ENCODE measurements at places on chromosomes 11 and 22.

DNA sequence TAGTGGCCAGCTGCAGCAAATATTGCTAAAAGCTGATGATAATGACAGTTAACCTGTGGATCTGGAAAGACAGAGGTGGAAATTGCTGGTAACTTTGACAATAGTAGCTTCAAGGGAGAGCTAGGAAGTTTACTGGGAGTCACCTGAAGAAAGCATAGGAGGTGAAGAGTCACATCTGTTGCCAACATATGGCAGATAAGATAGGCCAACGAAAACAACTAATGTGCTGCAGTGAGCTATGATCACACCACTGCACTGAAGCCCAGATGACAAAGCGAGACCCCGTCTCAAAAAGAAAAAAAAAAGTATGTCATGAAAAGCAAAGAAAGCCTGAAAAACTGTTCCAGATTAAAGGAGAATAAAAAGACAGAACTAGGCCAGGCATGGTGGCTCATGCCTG, 4.3 kb upstream of the PRDM10 start:
- no peak for DNase-seq

- DNase-seq: no peak
These were observed 130.0 kb downstream of the PARVA start for GRCh38 chr11:12507391-12507790.

DNA sequence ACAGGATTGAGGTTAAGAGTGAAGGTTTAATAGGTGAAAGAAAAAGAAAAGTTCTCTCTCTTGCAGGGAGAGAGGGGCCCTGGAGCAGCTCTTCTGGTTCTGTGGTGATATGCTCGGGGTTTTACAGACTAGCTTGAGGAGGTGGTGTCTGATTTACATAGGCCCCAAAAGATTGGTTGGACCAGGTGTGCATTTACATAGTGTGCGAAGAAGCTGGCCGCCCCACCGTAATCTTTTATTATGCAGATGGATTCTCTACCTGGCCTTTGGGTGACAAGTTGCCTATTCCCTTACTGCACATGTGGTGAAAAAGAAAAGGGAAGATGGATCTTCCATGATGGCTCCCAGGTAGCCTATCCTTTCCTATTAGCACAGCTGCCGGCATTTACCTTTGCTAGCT, 219.9 kb upstream of the GRIA4 start:
- DNase-seq: no peak

DNA sequence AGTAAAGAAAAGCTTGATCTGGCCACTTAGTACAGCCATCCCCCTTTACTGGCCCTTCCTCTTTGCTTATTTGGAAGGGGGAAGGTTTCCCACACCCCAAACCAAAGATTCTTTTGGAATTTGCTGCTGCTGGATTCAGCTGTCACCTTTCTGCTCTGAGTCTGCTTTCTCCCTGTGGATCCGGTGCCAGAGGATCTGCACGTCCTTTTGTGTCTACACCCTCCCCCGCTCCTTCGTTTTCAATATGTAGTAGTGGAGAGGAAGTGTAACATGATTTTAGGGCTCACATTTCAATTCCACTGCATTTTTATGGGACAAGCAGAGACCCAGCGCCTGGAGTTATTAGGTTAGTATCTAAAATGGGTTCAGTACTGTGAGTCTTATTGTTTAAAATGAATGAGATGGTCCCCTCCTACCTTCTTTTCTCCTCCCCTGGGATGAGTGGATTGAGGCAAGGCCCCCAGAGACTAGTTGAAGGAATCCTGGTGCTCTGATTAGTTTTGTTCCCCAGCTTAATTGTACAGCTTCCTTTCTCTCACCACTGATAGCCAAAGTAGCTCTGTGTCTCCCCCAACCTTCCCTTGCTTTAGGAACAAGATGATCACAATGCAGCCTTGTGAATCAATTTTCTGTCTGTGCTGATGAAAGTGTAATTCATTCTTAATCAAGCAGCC, 30.5 kb upstream of the CABP7 start:
- DNase-seq: no peak

GRCh38 chr11:83827940-83828554, 541.9 kb upstream of the CCDC90B start:
- no peak for DNase-seq

DNA sequence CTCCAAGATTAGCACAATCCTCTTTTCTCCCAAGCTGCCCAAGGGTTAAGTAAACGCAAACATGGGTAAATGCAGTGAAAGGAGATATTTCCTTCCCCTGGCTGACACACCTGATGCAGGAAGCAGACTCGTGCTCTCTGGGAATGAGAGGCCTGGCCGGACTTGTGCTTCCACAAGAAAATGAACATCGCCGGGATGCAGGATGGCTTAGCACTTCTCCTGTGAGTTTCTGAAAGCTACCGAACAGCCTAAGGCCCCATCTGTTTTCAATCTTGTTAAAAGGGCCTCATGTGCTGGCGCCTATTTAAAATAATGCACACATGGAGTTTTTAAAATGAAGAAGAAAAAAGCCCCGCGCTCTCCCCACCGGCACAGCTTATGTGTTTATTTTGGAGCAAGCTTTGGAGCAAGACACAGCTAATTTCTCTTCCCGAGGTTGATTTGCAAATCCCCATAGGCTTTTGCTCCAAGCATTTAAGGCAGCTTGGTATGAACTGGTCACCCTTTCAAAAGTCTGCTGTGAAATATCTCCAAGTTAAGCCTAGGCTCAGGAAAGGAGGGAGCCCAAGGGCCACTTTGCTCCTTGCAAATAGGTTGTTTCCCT, 100.9 kb downstream of the SYN3 start:
- DNase-seq: no peak

DNA sequence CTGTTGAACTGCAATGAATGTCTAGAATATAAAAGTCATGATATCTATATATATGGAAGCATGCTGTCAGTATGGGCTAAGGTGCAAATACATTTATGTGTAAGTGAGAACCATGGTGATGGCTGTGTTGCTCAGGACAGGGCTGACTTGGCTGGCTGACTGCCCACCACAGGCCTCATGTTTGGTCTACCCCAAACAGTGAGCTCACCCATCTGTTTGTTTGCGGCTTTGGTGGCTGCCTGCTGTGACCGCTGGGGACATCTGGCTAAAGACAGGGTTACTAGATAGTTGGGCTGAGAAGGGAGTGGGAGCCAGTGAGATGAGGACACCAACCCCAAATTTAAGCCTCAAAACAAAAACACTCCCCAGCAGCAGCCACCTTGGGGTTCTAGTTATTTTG, 6.3 kb downstream of the CD44 start:
- DNase-seq: no peak

DNA sequence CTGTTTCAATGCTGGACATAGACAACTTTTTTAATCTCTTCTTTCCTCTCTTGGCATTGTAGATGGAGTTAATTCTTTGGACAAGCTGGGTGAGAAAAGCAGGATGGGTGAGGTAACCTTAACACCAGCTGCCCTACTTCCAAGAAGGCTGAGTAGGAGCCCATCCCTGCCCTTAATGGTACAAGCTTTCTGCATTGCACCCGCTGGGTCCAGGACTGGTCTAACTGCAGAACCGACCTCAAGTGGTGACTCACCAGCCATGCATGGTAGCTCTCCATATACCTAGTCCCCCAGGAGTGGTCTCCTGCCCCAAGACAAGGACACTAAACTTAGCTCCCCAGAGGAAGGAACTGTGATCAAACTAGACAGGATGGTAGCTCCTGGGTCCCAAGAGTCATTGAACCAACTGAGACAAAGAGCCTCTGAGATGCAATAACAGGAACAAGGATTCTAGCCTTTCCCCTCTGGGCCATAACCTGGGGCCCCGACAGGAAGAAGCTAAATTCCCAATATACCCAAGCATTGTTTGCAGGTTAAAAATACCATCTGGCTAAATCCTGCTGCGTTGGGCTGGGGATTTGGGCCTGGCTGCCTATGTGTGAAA, 32.1 kb downstream of the RPL27A start:
- no peak for DNase-seq

DNA sequence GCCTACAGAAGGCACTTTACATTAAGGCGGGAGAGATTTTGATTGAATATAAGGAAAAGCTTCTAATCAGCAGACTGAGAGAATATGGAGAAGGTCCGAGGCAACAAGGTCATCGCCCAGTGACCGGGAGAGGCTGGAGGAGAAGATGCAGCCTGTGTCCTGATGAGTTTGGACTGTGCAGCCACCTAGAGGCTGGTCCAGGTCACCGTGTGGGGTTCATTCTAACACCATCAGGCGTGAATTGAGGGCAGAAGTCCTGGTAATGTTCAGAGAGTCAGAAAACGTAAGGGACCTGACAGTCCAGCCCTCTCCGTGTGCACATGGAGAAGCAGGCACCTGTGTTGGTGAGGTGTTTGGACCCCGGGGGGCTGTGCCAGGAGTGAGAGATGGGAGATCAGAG, 102.7 kb downstream of the FEZ1 start:
- DNase-seq: no peak

DNA sequence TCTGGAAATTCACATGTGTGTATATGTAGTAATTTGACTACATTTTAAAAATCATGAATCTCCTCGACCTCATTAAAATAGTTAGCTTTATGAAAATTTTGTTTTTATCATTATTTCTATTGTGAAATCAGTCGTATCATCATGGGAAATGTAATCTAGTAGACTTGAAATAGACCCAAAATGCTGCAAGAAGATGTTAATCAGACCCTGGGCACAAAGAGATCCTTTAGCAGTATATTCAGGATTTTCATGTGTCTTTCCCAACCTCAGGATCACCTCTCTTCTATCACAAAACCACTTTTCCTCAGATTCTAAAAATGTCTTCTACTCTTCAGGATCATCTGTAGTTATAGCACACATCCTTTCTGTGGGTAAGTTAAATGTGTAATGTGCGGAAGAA, 74.9 kb upstream of the ADSL start:
- no peak for DNase-seq

- DNase-seq: no peak
These were observed 51.6 kb upstream of the PARVG start for GRCh38 chr22:44128958-44129618.

DNA sequence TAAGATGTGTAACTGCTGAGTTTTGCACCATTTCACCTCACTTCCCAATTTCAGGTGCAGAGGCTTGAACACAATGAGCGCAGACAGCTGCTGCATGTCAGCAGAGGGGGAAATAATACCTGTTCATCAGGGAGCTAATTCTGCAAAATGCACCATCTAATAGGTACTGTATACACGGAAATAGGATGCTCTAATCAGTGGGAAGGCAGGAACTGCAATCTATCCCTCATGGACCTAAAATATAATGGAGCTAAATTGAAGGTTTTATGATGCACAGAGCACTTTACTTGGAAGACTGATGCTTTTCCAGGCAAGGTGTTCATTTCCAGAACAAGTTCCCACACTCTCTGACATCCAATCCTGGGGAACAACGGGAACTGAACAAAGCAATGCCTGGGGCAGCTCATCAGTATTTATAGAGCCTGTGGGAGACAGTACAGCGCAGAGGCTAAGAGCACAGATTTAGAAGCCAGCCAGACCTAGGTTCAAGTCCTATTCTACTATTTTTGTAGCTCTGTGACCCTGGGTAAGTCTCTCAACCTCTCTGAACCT, 78.5 kb downstream of the TENM4 start:
- no peak for DNase-seq

GRCh38 chr11:68997124-68997994, 15.7 kb downstream of the MRGPRF start:
- DNase-seq: no peak

DNA sequence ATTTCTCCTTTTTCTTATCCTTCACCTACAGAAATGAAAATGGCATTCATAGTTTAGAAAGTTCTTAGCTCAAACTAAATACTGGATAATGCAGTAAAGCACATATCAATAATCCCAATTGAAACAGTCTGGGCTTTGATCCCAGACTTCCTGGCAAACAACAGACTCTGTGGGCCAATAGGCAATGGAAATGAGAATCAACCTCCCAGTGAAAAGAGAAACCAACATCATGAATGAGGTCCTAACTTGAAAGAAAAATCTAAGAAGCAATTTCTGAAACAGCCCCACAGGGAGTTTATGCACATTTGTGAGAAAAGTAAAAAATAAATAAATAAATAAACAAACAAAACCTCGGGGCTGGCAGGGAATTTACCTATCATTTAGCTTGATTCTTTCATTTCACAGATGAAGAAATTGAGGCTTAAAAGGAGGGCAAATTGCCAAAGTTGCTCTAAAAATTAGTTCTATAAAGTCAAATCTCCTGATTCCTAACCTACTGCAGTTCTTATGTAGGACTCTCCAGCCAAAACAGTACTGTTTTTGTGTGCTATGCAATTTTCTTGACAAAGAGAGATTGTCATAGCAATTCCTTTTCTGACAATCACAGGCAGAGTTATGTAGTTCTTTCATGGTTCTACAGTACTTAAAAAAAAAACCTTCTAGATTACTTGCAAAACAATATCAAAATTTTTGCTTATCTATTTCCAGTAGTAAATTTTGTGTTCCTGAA, 265.8 kb downstream of the GRM5 start:
- DNase-seq: no peak

DNA sequence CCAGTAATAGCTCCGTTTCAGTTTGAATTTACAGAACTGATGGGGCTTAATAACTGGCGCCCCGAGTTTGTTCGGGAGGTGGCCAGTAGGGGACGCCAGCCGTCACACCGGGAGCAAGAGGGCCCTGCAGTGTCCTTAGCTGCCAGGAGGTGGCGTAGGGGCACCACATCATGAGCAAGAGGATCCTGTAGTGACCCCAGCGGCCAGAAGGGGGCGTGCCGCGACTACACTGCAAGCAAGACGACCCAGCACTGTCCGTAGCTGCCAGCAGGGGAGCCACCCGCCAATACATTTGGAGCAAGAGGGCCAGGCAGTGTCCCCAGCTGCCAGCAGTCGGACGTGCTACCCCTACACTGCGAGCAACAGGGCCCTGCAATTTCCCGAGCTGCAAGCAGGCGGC, 663.7 kb upstream of the B3GAT1 start:
- no peak for DNase-seq

- no peak for DNase-seq
These were observed 3.2 kb downstream of the CARNS1 start for GRCh38 chr11:67418476-67419281.

- no peak for DNase-seq
These were observed 775 bp downstream of the FAM181B start for GRCh38 chr11:82732734-82733443.

Data from mesothelial cell of epicardium (in vitro differentiated cells).